ENCODE measurements at places on chromosomes 6 and 20.

GRCh38 chr6:24284006-24284405 is 73.9 kb downstream of the DCDC2 start:
- no peak for DNase-seq

- DNase-seq = no peak
Measured at GRCh38 chr6:161079566-161080262, 88.1 kb downstream of the MAP3K4 start.

GRCh38 chr6:1491025-1491424 is 101.6 kb downstream of the FOXF2 start:
- no peak for DNase-seq

DNA sequence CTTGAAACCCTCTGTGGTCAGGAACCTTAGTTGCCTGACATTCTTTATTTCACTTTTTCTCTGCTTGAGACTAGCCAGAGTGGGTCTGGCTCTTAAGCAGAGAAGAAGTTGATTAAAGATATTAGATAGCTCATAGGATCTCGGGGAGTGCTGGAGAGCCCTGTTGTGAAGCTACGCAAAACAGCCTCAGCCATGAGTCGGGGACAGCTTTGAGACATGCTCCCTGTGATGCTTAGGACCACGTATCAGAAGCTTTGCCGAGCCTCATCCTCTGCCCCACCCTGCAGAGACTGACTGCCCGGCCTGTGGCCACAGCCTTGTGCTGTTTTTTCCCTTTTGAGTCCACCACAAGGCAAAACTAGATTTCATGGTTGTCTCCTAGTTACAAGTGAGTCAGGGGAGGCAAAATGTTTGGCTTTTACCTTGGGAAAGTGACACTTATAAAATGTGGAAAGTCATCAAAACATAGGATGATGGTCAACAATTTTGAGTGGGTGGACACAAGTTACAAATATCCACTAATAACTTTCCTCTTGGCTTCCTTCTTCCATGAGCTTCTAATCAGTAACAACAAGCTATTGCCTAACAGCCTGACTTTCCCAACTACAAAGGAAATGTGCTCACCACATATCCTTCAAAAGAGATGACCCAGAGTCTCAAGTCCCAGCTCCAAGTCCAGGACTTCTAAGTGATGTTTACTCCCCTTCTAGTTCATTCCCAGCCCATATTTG is 108.4 kb downstream of the JAG1 start:
- no peak for DNase-seq

- DNase-seq = no peak
Measured at GRCh38 chr20:45372646-45373352, 5.3 kb downstream of the TP53TG5 start.

DNA sequence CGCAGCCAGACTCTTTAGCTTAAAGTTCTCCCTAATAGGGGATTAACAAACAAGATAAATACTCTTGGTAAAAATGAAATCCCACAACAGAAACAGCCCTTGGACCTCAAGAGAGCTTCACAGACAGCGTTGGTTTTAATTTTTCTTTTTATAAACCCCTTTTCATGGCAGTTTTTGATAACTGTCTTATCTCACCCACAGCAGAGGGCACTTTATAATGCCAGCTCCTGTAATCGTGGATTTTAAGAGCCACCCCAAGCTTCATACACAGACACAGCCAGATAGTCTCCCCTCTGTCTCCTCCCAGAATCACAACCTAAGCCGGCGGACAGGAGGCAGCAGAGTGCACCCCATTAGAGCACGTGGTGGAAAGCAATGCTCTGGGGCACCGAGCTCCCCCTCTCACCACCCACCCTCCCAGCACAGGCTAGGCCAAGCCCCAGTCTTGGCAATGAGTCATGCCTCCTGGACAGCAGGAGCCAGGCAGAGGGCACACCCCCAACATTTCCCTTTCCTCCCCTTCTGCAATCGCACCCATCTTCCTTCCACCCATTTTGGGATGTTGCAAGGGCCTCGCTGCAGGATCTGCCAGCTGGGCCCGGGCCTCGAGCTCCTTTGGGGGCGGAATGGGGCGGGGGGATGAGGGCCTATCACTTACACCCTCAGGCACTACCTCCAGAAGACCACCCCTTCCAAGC is 2.4 kb downstream of the JAG1 start:
- DNase-seq = no peak
